ENCODE measurements at places on chromosomes 1 and 21.

- no peak for DNase-seq
Measured at GRCh38 chr21:36964827-36965719, 1.4 kb downstream of the HLCS start.

DNA sequence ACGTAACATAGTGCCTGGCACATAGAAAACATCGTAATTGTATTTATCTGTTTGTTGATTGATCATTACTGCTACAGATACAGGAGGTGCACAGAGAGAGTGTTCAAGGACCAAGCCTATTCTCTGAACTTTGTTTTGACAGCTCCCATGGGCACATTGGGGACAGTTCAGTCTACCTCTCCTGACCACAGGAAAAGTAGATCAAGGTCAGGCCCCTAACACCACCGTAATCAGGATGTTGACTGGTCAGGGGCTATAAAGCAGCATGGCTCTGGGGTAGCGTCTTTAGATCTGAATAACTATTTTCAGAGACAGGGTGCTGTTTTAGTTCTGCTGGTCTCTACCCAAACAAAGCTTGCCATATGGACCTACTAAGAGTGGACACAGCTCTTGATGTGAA, 223.1 kb upstream of the IRF2BP2 start:
- DNase-seq = no peak

GRCh38 chr1:227723474-227723873, 11.6 kb downstream of the JMJD4 start:
- no peak for DNase-seq

DNA sequence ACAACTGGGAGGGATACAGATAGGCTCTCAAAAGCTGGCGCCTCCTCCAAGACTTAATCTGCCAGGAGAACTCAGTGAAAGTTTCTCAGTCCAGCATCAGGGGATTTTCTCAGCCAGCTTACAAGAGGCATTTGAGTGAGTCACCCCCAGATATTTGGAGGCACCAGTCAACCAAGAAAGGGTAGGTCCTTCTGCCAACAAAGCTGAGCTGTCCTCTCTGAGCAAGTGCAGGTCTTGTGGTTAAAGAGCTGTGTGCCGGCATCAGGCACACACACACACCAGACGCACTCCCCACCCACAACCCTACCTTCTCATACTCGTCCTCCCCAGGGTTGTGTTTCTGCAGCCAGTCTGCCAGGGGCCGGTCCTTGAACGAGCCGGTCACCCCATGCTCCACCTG, 27.0 kb upstream of the PPP1R15B start:
- no peak for DNase-seq

GRCh38 chr1:167126811-167127210, 32.9 kb downstream of the STYXL2 start:
- no peak for DNase-seq

DNA sequence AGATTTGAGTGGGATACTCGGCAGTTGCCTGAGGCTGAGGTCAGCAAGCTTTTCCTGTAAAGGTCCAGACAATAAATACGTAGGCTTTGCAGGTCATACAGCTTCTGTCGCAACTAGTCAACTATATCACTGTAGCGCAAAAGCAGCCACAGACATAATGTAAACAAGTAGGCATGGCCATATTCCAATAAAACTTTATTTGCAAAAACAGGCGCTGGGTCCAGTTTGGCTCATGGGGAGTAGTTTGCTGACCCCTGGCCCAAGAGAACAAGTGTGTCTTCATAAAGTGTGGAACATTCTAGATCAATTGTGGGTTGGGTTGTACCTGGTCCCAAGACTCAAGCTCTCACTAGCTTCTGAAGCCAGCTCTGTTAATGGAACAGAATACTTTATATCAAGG, 78.8 kb downstream of the MIS18A start:
- no peak for DNase-seq

DNA sequence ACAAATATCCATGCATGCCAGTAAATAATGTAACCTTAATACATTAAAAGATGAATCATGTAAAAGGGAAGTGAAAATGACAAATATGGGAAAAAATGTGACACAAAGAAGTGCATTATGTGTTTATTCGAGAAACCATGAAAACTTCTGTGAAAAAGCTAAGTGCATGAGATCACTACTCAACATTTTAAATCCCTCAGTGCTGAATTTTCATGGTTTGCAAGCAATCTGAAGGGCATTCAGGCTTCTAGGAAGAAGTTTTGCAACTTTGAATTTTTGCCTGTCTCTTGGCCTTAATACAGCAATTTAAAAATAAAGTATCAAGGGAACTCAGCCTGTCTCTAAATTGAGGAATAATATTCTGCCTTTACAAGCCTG, 78.2 kb downstream of the MAP3K7CL start:
- no peak for DNase-seq

DNA sequence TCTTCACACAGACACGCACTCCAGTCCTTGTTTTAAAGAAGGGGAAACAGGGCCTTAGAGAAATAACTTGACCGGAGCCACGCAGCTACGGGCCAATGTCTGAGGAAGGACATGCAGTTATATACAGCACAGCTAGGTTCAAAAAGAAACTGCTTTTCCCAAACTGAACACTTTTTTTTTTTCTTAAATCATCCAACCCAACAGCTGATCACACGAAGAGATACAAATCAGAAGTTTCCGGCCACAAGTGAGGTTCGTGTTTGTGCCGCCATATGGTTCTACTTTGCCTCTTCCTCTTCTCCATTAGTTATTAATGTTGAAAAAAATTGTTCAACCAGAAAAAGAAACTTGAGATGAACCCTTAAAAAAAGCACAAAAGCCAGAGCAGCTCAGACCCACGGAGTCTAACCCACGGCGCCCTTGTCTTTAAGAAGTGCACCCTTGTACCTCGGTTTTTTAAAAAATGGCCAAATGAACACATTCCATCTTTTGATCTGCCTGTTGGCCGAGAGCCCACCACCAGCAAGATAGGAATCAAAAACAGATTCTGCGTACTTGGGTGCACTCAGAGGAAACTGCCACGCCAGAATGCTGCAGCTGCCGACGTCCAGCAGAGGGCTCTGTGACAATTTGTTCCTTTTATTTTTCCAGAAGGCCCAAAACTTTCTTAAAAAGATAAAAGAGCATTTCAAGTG, 78.9 kb downstream of the SLC66A1 start:
- DNase-seq = no peak

GRCh38 chr1:93177991-93178390, 2.2 kb downstream of the TMED5 start:
- no peak for DNase-seq

DNA sequence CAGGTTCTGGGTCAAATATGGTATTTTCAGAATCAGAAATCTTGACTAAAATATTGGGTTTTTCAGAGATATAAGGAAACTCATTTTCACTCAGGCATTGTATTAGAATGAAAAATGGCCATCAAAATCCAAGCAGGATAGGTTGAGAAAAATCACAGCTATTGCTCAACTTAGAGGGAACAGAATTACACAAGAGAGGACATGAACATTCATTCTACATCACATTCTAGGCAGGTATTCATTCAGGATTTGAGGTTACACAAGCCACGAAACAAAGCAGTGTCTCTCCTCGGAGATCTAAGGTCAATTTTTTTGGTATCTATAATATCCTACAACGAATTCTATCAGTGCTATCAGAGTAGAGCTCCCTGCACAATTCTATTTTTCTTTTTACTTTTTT, 163.6 kb upstream of the HP1BP3 start:
- no peak for DNase-seq

GRCh38 chr1:89335486-89335885, 28.4 kb upstream of the GBP6 start:
- DNase-seq = no peak

DNA sequence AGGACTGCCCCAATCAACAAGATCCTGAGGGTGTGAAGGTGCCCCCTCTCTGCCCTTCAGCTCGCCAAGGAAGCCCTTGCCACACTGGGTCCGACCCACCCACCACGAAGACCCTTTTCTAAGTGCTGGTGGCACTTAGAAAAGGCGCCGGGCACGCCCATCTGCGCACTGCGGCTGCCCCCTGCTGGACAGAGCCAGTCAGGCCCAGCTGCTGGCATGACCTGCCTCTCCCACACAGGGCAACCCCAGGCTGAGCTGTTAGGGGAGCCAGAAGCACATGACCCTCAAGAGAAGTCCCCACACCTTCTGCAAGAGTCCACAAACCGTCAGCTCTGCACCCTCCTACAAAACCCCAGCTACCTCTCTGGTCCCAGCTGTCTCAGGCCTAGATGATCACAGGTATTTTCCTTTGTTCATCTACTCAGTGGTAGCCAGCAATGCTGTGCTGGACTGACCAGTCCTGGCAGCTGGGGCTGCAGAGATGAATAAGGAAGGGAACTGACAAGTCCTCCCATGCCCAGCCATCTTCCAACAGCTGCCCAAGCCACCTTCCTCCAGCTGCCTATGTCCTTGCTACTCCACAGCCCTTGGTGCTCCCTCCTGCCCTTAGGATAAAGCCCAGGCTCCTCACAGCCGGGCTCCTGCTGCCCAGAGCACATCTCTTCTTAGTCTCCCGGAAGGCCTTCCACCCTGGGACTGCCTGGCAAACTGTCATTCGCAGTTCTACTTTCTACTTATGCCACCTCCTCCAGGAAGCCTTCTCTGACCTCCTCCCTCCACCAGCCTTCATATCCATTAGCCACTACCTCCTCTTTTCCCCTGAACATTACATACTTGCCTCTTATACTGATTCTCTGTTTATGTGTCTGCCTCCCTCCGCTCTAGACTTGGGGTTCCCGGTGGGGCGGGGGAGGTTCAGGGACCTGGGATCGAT, 39.8 kb upstream of the ZC3H12A start:
- no peak for DNase-seq

GRCh38 chr1:199272139-199272544, 633.3 kb downstream of the PTPRC start:
- DNase-seq = no peak

DNA sequence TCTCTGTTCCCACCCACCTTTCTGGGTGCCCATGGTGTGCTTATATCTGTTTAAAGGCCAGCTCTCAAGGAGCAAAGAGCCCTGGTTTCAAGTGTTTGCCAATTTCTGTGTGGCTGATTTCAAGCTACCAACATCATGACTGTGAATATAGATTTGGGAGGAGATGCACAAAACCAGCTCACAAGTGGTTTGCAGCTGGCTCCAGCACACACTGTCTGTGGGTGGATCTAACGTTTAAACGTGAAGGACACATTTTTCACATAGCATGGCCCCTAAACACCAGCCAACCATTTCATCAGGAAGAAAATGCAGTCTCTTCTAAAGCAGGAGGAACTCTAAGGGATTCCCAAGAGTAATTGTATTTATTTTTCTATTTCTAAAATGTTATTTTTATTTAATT, 65.2 kb downstream of the FCRL5 start:
- DNase-seq = no peak

- DNase-seq = no peak
Measured at GRCh38 chr1:41762251-41762650, 156.5 kb downstream of the HIVEP3 start.

DNA sequence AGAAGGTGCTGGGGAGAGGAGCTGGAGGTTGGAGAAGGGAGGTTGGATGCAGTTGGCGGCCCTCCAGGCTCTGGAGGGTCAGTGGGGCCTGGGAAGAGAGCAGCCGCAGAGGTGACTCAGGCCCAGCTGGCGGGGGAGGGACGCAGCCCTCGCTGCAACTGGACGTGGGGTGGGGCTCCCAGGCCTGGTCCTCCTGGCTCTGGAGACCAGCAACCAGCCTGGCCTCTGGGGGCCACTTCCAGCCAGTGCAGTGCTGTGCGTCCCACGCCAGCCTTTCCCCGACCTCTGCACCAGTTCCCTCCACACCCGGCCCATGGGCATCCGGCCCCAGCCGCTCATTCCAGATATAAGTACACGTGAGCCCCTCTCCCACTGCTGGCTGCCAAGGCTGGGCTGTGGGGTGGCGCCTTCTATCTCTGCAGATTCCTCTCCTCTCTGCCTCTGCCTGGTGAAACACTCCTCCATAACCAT, 38.0 kb upstream of the COL18A1 start:
- DNase-seq = no peak

DNA sequence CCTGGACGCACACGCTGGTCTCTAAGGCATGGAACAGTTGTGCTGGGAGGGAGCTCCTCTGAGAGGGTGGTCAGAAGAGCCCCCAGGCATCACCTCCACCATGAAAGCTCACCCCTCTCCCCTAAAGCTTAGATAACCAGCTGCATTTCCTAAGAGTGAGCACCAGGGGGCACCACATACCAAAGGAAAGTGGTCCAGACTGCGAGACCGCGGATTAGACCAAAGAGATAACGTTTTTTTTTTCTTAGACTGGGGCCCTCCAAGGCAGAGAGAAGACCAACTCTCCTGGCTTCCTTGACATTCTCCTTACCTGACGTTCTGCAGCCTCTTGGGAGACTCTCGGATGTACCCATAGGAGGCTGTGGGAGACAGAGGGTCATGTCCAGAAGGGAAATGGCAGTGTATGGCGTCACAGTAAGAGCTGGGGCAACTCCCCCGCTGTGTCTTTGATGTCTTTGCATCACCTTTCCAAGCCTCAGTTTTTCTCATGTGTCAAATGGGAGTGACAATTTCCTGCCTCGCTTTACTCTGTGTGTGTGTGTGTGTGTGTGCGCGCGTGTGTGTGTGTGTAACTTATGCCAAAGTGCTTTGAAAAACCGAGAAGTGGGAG, 12.3 kb upstream of the IFNLR1 start:
- no peak for DNase-seq

DNA sequence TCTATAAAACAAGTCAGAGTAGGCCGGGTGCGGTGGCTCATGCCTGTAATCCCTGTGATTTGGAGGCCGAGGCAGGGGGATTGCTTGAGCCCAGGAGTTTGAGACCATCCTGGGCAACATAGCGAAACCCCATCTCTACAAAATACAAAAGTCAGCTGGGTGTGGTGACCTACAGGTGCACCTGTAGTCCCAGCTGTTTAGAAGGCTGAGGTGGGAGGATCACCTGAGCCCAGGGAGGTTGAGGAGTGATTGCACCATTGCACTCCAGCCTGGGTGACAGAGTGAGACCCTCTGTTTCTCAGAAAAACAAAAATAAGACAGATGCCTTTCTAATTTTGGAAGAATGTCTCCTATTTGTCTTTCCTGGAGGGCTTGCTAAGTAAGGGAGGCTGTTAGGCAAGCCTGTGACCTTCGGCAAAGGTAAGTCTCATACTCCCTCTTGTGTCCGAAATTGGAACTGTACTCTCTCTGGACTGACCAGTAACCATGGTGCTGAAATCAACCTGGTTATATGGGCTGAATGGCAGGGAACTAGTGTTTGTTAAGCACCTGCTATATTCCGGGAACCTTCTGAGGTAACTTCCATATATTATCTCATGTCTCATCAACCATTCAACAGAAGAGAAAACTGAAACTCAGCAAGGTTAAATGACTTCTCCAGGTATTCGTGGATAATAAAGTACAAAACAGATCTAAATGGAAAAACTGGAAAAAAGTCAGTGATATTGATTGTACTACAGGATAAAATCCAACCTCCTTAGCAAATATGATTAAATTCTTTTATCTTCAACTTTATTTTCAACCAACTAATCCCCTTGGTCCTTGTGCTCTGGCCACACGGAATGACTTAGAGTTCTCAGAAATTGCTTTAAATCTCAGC, 11.8 kb upstream of the RAB3B start:
- DNase-seq = no peak

DNA sequence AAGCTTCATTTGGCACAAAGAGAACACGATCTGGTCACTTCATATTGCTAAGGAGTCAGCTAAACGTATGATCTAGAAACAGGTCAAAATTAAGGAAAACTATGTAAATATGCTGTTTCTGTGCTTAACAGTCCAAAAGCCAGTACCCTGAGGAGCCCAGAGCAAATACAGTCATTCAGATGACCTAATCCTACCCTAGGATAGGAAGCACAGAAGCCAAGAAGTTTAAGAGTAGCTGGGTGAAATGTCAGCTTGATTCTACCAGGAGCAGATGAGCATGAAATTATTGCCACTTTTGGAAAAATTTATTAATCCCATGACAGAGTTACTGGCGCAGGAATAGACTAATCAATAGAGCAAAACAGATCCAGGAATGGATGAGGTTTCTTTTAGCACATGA, 18.3 kb downstream of the SORT1 start:
- no peak for DNase-seq

GRCh38 chr1:200317236-200317635, 92.6 kb downstream of the ZNF281 start:
- DNase-seq = no peak
